ENCODE measurements at places on chromosomes 16 and 17.

DNA sequence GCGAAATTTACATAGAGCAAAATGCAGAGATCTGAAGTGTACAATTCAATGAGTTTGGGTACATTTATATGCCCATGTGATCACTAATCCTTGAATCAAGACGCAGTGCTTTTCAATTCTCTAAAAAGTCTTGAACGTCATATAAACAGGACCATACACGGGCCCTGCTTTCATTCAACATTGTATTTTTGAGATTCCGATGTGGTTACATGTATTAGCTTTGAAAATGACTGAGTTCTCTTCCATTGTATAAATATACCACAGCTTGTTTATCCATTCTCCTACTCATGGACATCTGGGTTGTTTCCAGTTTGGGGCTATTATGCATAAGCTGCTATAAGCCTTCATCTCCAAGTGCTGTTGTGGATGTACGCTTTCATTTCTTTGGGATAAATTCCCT, 45.5 kb downstream of the ZCCHC14 start:
- DNase-seq = no peak

DNA sequence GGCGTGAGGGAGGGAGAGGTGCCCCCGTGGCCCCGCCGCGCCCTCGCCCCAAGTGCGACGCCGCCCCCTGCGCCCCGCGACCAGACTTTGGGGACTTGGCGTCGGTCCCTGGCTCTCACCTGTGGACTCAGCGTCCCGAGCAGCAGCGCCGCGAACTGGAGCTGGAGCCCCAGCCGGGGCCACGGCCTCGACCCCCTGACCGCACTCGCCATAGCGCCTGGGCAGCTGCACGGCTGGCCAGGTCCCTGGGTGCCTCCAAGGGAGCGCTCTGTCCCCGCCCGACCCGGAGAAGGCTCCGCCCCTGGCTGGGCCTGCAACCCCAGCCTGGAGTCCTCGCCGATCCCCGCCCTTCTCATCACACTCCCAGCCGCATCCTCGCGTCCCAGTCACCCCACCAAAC, at the start of gene ERN2:
Gene ERN2, minus strand, starts transcription at position 247 of the 400 bp plus-strand sequence. Its CDS starts 35 bp downstream, at position 212.
- DNase-seq = no peak

DNA sequence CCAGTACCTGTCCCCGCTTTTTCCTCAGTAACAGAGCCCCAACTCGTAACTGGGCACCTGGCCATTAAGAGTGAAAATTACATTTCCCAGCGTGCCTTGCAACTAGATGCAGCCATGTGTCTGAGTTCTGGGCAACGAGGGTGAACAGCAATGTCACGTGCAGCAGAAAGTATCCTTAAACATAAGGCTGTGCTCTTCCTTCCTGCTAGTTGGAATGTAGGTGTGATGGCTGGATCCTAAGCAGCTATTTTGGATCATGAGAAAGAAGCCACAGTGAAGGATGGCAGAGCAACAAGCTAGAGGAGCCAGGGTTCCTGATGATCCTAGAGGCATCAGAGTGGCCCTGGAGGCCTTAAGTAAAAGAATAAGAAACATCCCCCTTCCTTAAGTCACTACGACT, 36.0 kb downstream of the ACTG1 start:
- no peak for DNase-seq

DNA sequence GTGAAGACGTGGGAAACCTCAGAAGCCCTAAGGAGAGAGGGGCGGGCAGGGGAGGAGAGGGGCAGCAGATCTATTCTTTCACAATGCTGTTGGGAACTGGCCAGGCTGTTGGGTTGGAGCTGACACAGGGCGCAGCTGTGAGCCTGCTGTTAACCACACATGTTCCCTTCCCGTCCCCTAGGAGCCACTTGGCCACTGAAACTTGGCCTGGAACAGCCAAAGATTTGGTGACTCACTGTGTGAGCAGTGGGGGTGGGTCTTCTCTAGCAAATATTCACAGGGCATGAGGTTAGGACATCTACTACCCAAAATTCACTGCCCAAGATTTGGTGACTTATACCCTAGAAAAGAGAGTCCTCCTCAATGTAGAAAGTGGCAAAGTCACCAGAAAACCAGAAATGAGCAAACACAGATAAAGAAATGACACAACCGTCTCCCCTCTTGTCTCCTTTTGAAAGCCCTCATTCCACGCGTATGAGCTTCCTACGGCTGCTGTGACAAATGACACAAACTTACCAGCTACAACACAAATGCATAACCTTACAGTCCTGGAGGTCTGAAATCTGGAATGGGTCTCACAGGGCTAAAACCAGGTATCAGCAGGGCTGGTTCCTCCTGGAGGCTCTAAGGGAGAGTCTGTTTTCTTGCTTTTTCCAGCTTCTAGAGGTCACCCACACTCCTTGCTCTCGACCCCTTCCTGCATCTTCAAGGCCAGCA, 6.3 kb downstream of the TBC1D16 start:
- peak; percentile 49 for DNase-seq

Data from NCI-H1092 (cell line).